CD4-positive, alpha-beta T cell treated with Interferon gamma for 1 hour (primary cell): ENCODE measurements at places on chromosomes 6 and 20.

DNA sequence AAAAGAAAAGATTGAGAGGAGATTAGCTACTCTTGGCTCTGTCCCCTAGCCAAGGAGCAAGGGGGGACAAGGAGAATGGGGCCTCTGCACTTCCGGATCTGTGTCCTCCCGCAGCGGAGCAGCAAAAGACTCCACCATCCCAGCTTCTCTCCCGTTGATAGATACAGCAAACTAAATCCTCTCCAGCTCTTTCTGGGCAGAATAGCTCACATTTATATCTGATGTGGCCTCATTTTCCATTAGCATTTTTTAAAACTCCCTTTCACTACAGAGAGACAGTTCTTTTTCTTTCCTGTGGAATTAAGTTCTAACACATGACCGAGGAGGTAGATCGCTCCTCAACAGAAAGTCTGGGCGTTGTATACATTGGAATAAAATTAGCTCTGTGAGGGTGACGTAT is 260.9 kb upstream of the SOX4 start:
- no peak for DNase-seq

DNA sequence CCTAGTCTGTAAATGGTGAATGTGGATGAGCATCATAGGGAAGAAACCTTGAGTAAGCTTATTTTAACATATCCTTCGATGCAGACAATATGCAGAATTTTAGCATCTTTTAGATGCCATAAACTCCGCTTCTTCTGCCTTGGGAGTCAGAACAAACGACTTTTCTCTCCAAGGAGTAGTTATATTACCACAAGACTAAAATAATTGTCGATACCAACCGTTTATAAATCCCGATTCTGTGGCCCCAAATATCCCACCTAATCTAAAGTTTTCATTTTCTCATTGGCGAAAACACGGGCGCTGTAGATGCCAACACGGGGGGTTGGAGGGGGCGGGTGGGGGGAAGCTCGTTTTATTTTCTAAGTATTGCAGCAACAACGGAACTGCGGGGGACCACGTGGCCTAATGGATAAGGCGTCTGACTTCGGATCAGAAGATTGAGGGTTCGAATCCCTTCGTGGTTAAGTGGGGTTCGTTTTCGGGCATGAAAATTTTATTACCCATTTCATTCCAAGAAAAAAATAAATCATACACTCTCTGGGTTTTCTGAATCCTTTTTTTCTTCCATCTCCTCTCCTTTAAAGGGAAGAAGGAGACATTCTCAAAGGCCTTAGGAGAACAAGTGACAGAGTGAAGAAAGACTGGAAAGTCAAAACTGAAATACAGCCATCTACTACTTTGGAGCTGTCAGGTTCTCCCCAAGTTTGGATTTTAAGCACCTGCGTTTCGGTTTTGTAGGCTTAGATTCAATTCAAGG is 65.5 kb upstream of the BTN3A2 start:
- no peak for DNase-seq

- no peak for DNase-seq
These were observed 5.6 kb upstream of the RBCK1 start for GRCh38 chr20:402496-402885.

DNA sequence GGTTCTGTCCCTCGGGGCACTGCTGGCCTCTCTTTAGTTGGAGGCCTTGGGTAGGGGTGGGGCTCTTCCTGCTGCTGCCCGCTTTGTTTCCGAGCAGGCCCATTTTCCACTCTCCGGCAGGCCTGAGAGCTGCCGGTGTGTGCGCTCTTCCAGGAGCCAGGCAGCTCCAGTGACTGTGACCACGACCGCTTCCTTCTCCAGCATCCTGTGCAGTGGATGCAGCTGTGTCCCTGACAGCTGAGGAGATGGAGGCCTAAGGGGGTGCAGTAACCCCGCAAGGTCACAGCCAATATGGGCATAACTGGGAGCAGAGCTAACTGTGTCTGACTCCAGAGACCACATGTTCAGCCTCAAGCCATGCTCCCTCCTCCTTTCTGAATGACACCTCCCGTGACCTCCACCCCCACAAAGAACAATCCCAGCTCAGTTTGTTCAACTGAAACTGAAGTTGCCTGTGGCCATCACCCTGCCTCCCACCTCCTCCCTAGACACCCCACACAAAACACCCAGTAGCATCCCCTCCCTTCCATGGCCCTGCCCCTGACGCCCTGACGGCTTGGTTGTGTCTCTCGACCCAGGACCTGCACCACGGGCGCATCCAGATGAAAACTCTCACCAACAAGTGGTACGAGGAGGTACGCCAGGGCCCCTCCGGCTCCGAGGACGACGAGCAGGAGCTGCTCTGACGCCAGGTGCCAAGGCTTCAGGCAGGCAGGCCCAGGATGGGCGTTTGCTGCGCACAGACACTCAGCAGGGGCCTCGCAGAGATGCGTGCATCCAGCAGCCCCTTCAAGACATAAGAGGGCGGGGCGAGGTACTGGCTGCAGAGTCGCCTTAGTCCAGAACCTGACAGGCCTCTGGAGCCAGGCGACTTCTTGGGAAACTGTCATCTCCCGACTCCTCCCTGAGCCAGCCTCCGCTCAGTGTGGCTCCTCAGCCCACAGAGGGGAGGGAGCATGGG is 27.8 kb downstream of the SPATA2 start:
- DNase-seq = no peak

DNA sequence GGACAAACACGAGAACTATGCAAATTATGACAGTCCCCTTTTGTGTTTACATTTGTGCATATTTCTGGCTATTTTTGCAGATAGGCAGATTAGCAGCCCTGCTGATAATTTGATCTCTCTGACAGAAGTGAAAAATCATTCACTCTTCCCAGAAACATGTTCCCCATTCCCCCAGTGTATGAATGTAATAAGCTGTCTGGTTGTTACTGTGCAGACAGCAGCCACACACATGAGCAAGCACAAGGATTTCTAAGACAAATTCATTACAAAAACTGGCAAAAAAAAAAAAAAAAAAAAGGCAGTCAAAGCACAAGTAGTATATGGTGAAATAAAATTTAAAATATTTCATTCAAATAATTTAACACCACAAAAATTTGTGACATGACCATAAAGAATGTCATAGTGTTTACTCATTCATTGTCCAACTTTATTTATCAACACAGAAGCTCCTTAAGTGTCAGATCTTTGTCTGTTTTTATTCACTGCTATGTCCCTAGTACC is 95.5 kb upstream of the VGLL2 start:
- no peak for DNase-seq

GRCh38 chr20:48047447-48047846 is 262.2 kb upstream of the SULF2 start:
- no peak for DNase-seq

DNA sequence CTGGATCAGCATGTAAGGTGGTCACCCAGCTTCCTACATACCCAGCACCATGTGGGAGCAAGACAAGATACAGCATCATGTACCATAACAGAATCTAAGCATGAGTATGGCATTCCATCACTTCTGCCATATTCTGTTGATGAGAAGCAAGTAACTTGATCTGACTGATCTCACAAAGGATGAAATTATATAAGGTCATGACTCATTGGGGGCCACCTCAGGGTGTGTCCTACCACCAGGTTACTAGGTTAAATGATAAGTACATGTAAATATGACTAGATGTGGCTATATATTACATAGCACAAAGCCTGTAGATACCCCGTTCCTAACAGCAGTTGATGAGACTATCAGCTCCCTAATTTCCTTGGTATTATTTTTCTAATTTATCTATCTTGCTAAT is 213.1 kb downstream of the DOK5 start:
- DNase-seq = no peak
